GM10248 (cell line): ENCODE measurements at places on chromosomes 7 and 10.

- no peak for DNase-seq
Observed at GRCh38 chr10:111081595-111081994, 4.8 kb downstream of the ADRA2A start.

DNA sequence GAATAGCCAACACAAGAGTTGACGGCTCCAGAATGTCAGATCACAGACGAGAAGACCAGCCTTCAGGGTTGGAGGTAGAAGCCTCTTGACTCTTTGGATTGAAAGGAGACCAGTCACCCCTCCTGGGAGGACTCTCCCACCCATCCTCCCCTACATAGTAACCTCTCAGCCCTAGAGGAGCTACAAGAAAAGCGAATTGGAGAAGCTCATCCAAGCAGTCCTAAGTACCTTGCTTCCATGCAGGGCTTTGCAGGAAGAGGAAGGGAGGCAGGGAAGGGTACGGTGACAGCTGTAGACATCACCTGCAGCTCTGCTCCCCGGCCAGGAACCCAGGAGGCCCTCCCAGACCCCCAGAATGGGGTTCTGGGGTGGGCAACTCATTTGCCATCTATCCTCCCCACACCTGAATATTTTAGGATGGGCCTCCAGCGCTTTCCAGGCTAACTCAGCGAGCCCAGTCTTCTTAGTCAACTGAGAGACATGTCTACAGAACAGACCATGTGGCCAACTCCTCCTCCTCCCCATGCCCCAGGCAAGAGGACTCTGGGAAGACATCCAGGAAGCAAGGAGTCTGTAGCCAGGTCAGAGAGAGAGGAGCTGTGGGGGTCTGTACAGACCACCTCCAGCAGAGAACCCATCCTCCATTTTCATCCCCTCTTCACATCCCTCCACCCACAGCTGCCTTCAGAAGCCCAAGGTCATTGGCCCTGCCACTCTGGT is 55.6 kb upstream of the LBX1 start:
- no peak for DNase-seq

DNA sequence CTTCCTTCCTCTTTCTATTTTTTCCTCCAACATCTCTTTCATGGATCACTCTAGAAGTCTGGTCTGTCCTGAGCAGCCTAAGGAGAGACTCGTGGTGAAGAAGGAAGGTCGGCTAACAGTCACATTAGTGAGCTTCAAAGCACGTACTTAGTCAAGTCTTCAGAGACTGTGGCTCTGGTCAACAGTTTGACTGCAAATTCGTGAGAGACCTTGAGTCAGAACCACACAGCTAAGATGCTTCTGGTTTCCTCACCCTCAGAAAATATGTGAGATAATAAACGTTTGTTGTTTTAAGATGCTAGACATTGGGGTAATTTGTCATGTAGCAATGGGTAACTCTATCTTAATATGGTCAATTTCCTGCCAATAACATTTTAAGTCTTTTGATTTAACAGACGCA is 126.2 kb upstream of the LRRN3 start:
- no peak for DNase-seq

DNA sequence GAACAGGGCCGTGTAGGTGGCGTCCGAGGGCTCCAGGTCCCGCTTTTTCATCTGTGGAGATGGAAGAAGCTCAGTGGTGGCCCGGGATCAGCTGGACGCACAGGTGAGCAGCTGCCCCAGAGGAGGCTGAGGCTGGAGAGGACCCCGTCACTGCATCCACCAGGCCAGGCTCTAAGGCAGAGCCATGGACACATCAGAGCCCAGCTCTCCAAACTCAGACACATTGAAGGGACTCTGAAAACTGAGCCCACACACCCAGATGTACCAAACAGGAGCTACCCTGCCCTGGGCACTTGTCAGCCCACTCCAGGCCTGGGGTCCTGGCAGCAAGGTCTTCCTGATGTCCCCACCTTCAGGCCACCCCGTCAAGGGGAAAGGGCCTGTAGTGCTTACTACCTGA is 8.8 kb downstream of the PTCD1 start:
- no peak for DNase-seq

GRCh38 chr7:27183682-27184336 is 1.2 kb downstream of the HOXA11 start:
- no peak for DNase-seq

DNA sequence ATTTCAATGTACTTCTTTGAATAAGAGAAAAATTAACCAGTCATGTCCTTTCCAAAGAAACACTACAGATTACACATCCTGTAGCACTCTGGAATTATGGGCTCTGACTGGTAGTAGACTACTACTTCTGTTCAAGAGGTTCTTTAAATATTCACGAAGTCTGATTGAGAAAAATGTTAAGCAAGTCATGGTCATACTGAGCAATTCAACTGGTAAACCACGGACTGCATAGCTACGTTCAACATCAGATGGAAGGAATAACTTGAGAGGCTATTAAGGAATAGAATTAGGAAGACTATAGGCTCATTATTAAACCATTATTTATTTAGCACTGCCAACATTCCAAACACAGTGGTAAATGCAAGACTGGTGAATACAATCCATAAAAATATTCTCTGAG is 160.8 kb downstream of the IMMP2L start:
- DNase-seq: no peak

- DNase-seq: no peak
Observed at GRCh38 chr7:28807396-28807994, 150.6 kb downstream of the TRIL start.

DNA sequence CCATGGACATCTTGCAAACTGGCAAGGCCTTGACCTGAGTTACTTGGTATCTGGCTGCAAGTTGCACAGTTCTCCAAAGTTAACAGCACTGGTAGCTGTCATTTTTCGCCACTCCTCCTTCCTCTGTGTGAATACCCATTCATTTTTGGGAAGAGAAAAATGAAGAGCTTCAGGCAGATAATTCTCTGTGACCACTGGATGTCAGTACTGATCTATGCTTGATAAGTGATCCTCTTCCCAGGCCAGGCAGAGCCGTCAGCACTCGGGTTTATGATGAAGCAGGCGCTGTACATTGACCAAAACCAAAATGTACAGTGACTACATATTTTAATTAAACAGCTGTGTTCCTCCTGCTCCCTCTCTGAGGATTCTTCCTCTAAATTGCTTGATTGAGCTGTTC is 55.9 kb upstream of the PDZD8 start:
- no peak for DNase-seq

DNA sequence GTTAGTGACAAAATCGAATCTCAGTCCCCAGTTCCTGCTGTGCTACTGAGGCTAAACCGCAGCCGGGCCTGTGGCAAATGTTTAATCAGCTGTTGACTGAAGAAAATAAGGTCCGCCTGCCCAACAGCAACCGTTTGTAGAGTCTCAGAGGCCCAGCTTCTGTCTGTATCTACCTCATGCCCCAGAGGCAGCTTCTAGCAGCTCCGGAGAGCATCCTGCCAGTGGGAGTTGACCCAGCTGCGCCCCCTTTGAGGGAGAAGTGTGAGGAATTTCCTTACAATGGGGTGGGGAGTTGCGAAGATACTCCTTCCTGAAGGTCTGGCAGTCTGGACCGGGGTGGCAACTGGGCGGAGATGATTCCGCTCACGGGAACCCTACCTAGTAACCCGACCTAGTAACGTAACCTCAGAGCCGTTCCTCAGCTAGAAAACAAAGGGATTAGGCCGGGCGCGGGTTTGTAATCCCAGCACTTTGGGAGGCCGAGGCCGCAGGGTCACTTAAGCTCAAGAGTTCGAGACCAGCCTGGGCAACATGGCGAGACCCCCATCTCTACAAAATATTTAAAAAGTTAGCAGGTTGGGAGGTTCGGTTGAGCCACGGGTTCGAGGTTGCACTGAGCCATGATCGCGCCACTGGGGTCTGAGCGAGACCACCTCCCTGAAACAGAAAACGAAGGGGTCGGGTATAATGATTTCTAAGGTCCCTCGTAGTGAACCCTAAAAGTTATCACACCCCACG is 846 bp upstream of the ZNF775 start:
- peak; percentile 45 for DNase-seq

DNA sequence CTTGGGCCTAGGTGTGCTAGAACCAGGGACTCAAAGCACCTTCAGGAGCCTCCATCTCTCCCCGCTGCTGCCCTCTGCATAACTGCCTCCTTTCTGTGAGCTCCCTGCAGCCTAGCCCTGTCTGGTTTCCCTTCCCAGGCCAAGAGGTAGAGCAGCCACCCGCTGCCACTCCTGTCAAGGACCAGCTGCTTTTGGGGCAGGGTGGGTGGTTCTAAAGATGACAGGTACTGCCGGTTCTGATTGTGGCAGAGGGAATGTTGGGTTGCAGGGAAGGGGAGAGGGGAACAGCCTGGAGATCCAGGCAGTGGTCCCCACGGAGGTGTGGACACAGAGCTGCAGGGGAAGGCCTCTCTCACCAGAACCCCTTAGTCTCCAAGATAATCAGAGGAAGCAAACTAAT is 3.7 kb upstream of the FLNC start:
- no peak for DNase-seq

DNA sequence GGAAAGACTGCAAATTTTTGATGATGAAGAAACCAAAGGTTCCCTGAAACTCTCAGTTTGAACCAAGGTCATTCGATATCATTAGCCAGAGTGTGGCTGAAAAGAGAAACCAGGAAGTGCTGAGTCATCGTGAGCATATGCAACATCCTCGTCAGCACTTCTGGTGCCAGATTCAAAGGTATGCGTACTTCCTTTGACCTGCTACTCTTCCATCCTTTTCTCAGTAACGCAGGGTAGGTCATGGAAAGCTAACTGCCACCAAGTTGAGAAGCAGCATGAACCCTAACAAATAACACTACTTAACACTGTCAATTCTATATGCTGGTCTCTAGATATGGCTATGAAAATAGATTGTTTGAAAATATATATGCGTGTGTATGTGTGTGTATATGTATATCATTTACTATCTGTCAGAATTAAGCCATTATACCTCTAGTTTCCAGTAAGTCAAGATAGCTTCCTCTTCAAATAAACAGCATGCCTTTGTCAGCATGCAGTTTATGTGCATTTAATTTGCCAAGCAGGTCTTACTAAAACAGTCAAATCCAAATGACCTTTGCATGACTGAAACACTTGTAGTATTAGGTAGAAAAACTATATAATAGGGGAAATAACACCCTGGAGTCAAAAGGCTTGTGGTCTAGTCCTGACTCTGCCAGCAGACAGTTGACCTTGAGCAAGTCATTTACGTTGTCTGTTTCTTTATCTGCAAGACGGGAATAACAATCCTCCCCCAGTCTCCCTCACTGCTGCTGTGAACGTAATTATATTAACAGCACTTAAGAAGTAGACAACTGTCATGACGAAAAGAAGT is 26.4 kb downstream of the CDK6 start:
- DNase-seq: peak; percentile 57

GRCh38 chr7:141486959-141487358 is 64.3 kb upstream of the AGK start:
- DNase-seq: no peak

DNA sequence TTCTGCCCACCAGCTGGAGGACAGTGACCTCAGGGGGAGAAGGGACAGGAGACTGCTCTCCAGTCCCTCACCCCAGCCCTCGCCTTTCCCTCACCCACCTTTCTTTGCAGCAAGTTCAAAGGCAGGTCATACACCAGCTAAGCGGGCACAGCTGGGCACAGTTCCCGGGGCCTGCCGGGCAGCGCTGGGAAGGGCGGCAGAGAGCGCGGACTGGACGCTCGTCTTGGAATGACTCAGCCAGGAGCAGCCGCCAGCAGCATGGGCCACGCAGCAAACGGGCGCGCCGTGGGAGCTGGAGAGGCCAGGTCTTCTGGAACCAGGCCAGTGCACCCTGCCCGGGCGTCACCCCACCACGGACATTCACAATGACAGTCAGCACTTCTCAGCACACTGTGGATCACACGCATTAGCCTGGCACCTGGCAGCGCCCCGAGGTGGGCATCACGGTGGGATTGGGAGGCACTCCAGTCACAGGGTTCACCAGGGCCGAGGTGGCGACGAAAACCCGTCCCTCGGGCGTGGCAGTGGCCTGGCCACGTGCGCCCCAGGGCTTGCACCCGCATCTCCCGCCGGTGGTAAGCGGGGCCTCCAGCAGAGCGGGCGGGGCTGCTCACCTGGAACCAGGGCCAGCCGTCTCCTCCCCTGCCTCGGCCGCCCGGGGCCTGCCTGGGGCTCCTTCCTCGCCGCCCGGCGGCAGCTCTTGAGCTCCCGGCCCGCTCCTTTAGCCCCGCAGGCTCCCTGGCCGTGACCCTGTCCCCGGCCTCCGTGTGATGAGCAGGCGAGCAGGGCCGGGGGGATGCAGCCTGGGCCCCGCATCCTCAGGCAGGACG is 29.0 kb upstream of the WDFY4 start:
- no peak for DNase-seq

DNA sequence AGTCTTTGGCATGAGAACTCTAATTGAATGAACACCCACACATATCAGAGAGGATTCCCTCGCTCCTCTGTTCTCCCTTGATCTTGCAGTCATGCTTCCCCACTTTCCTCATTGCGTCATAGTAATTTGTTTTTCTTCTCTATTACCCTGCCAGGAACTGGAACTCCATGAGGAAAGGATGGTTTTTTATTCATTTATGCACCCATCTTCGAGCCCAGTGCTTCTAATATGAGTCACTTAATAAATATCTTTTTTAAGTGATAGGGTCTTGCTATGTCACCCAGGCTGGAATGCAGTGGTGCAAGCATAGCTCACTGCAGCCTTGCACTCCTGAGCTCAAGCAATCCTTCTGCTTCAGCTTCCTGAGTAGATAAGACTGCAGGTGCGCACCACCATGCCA is 83.5 kb downstream of the OTUD1 start:
- no peak for DNase-seq

DNA sequence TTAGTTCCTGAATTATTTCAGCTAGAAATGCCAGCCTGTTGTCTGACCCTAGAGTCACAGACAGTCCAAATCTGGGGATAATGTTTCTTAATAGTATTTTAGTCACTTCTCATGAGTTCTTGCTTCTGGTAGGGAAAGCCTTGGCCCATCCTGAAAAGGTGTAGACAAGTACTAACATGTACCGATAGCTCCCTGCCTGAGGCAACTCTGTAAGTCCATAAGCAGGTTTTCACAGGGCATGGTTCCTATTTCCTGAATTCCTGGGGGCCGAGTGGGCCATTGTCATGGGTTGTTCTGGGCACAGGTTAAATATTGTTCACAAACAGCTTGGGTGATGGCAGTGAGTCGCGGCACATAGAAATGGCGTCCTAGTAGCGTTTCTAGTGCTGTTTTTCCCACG is 3.1 kb upstream of the ZNF117 start:
- DNase-seq: no peak

DNA sequence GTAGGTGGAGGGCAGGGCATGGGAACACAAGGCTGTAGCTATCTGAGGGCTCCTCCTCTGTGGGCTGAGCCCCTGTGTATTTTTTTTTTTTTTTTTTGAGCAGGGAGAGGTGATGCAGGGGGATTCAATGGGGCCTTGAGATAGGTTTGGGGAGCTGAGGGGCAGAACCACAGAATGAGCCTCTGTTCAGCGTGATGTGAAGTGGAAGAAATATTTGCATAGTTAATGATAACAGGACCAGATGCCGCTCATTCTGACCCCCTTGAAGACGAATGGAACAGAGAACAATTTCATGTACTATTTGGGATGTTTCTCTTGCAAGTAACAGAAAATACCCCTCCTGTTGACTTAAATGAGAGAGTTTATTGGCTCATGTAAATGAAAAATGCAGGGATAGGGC is 69.7 kb upstream of the EMX2 start:
- no peak for DNase-seq

GRCh38 chr10:120098232-120098930 is 205.9 kb downstream of the SEC23IP start:
- no peak for DNase-seq
